ENCODE measurements at places on chromosomes 12 and 14. TPM values are rescaled to one million over a fixed set of nuclear protein-coding genes. Genes with fewer than 3 reads are reported as not detected.

DNA sequence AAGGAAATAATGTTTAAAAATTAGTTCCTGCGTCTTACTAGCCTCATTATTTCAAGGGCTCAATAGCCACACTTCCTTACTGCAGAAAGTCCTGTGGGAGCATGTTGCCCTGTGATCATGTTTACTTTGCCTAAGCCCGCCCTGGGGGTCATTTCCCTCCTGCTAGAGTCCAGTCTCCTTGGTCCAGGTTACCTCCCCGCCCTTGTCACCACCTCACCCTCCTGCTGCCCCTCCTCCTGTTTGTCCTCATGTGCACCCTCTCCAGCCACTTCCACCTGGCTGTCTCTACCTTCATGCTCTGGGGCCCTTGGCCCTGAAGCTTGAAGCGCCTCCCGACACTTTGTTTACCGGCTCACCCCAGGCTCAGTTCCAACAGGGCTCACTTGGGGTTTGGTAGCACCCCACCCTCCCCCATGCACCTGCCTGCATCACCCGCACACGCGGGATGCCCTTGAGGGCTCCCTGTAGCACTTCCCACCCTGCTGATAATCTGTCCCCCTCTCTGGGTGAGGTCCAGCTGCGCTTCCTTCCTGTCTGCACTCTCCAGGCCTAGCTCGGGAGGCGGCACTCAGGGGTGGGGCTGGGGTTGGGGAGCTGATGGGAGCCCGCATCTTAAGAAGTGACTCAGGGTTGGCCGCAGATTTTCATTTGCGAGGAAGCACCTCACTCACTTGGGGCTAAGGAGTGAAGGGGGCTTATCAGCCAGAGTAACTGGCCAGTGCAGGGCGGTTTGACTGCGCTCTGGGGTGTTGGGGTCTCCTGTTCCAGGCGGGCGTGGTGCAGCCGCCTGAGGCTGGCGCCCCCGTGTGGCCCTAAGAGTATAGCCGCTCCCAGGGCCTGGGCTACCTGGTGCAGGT lies 40.1 kb downstream of the SMIM41 start:
- peak; percentile 91 for DNase-seq

- DNase-seq = no peak
These were observed 153.2 kb upstream of the RBM19 start for GRCh38 chr12:114119316-114119715.

DNA sequence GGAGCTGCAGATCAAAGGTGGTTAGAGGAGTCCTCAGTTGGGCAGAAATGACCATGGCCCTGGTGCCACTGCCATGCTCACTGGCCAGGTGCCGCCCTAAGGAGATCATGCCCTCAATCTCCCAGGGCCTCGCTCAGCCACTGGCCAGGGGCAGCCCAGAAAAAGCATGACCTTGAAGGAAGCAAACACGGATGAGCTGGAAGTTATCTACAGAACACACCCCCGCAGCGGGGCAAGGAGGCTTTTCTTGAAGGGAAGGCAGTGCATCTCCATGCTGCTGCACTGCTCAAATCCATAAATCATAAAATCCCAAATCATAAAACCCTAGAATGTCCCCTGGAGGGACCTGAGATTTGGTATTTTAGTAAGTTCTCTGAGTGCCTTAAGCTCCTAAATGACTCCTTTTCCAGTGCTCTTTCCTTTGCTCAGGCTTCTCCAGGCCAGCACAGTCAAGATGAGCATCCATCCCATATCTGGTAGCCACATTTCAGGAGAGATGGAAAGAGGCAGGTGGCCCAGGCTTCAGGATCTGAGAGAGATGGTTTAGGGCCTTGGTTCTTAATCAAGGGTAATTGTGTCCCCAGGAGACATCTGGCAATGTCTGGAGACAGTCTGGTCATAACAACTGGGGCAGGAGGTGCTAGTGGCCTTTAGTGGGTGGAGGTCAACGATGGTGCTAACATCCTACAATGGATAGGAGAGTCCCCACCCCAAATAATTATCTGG lies 217.3 kb downstream of the RBM19 start:
- no peak for DNase-seq

Gene BEGAIN
- total RNA-seq = 0.70 TPM
